ENCODE measurements at places on chromosomes 13 and 19. TPM values are rescaled to one million over a fixed set of nuclear protein-coding genes. Genes with fewer than 3 reads are reported as not detected.

LILRA2 gene
- not detected for total RNA-seq

SIAH3 gene
- total RNA-seq, result not detected

ZNF581 gene
- total RNA-seq, result 33.3 TPM

ACP7 gene
- total RNA-seq, result 0.22 TPM

GPR18 gene
- total RNA-seq, result not detected

PRRG2 gene
- 11.2 TPM for total RNA-seq

LENG8 gene
- 95.8 TPM for total RNA-seq

MBD3L3 gene
- not detected for total RNA-seq

ZNF57 gene
- 3.1 TPM for total RNA-seq

Data from placental epithelial cell (primary cell).